Trophoblast cell (in vitro differentiated cells and primary cell): ENCODE measurements at places on chromosomes 2 and 18.
A peak's percentile ranks its signal among the peaks of the same experiment; 100 is the strongest.

GRCh38 chr2:100281521-100282438, 40.5 kb downstream of the LONRF2 start:
- DNase-seq = no peak

DNA sequence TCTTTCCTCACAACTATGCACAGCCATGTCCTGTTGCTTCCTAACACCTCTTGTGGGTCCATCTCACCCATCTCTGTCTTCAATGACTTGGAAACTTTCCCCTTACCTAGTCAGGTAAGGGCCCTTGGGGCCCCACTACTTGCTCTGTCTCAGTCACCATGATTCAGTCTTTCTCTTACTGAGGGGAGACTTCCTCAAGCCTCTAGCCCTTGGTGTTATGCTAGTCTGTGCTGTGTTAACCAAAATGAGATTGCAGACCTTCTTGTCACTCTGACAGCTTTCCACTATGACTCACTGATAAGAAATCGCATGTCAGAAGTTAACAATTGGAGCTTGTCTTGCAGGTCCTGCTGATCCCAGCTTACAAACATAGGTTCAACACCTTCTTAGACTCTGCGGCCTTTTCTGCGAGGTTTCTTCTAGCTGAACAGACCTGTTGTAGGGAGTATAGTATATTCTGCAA, 65.3 kb downstream of the WDR75 start:
- DNase-seq = peak; percentile 44

DNA sequence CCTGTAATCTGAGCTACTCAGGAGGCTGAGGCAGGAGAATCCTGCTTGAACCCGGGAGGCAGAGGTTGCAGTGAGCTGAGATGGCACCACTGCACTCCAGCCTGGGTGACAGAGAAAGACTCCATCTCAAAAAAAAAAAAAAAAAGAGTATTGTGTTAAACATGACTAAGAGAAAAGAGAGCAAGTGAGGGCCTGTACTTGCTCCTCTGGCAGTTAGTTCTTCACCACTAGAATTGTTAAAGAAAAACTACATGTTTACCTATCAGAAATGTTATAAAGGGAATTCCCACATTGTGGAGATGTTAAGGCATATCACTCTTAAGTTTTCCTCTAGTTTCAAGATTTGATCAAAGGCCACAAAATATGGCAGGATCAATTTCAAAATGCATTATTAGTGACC, 75.4 kb upstream of the LRATD1 start:
- no peak for DNase-seq

GRCh38 chr2:42129947-42130346, 39.2 kb upstream of the EML4 start:
- no peak for DNase-seq

- no peak for DNase-seq
Measured at GRCh38 chr2:217981084-217981730, 21.6 kb downstream of the TNS1 start.

DNA sequence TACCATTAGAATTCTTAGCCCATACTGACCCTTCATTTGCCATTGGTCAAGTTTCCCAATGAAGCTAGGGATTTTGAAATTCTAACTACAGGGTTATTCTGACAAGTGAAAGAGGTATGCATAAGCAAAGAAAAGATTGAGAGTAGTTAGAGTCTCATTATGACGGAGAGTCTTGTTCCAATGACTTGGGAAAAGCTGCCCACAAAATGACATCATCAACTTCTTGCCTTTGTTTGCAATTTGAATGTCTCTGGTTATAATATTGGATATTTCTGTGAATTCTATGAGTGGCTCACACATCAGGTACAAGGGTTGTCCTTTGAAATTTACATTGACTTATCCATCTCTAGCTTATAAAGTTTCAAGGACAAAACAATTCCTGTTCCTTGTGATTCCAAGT, 772.2 kb downstream of the TRIB2 start:
- peak; percentile 36 for DNase-seq

DNA sequence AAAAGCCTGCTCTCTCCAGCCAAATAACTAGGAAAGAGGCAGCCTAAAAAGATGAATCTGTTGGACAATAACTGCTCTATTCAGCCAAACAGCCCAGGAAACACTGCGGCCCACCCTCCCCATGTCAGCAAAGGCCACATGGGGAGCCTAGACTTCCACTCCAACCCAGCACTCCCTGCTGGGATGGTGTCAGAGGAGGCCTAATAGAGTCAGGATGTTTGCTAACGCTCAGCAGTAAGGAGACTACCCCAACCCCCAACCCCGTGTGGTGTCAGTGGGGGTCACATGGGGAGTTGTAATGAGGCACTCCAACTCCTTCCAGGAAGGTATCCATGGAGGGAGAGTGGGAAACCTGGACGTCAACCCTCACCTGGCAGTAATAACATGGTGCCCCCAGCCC, 41.6 kb downstream of the ZBTB7C start:
- DNase-seq = no peak
